Renal cortical epithelial cell (primary cell): ENCODE measurements at places on chromosomes 11 and 22.
A peak's percentile ranks its signal among the peaks of the same experiment; 100 is the strongest.

DNA sequence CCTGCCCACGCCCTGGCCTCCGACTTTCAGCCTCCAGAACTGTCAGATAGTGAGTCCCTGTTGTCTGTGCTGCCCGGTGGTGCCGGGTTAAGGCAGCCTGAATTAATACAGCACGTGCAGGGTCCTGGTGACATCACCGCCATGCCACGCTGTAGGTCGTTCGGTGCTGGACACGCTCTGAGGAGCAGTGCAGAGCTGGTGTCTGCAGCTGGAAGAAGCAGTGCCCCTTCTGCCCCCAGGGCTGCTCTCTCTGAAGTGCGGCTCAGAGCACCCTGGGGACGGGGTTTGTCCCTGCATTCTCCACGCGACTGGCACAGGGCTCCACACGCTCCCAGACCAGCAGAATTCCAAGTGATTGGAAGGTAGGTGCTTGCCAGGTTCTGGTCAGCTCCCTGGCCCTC, 831.5 kb downstream of the TBC1D22A start:
- no peak for DNase-seq

DNA sequence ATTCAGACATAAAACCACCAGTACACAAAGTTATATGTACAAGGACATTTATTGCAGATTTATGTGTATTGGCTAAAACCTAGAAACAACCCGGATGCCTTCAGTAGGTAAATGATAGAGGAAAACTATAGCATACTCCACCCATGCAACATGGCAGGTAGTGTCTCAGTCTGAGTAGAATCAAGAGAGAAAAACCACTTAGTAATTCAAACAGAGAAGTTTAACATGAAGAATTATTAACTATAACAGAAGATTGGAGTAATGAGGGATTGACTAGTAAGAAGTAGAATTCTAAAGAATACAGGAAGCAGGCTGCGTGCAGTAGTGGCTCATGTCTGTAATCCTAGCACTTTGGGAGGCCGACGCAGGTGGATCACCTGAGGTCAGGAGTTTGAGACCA, 16.2 kb upstream of the SPTY2D1 start:
- no peak for DNase-seq

GRCh38 chr11:17544181-17544622, at the start of gene USH1C:
Gene USH1C (minus strand): TSS chr11:17544416. CDS start chr11:17544307, 109 bp downstream.
- DNase-seq = no peak

DNA sequence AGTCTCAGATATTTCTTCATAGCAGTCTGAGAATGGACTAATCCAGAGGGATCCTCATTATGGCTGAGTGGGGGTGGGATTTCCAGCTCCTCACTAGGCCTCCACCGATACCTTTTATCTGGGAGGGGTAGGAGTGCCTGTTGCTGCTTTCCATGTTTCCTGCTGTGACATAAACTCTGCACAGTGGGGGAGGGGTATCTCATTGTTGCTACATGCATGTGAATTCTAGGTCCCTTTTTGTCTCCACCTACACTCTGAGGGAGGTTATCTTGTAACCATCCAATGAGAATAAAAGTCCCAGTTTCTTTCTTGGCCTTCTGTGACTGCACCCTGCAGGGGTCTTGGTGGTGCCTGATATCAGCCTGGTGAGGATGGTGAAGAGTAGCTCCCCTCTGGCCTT, 60.5 kb downstream of the ADAMTS15 start:
- DNase-seq = no peak

DNA sequence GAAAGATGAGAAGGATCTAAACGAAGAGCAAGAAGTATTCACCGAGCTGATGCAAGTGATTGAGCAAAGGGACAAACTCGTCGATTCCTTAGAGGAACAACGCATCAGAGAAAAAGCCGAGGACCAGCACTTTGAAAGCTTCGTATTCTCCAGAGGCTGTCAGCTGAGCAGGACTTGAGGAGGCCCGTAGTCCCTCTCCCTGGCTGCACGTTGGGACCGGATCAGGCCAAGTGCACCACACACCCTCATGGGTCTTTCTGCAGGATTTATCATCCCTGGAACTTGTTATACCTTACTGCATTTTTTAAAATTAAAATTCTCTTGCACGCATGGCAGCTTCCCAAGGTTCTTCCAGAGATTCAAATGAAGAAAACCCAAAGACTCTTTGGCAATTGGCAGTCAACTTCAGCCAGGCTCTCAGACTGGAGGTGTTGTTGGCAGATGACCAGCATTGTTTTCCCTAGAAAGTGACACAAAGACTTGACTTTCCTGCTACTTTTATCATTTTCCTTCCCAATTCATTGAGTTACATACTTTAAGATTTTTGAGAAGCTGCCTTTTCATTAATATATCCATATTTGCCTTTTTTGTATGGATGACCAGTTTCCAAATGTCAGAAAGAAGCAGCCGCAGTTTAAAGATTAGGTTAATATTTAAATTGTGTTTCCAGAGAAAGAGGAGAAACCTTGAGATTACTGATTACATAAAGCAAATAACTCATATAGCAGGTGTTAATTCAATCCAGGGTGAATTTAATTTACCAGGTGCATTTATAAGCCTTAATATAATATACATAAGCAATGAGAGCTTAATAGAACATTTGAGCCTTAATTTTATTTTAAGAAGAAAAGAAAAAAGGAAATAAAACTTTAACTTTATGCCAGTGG, 18.8 kb upstream of the PARVA start:
- no peak for DNase-seq

GRCh38 chr22:30246814-30247376, 336 bp upstream of the LIF start:
- DNase-seq = no peak

DNA sequence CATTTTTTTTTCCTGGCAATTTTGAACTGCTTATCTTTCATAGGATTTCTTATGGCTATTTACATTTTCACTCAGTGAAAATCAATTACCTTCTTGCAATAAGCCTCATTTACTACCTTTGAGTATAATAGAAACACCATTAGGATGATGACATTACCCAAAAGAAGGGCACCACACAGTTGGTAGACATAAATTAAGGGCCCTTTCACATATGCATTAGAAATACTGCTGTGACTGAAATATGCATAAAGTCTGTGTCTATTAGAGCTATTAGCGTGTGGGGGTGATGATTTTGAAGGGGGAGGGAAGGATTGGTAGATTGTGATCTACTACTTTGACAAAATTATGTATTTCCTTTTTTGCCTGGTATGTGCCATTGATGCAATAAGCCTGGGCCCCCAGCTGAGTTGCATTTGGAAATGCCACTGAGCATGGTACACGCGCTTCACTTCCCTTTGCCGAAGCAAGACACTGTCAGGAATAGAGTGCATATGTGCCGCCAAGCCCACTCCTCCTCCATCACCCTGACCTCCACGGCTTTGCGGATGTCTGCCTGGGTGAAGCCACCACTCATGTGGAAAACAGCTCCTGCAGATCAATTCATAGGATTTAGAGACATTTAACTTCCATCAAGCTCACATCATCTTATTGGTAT, 339.3 kb downstream of the DCDC1 start:
- DNase-seq = no peak

DNA sequence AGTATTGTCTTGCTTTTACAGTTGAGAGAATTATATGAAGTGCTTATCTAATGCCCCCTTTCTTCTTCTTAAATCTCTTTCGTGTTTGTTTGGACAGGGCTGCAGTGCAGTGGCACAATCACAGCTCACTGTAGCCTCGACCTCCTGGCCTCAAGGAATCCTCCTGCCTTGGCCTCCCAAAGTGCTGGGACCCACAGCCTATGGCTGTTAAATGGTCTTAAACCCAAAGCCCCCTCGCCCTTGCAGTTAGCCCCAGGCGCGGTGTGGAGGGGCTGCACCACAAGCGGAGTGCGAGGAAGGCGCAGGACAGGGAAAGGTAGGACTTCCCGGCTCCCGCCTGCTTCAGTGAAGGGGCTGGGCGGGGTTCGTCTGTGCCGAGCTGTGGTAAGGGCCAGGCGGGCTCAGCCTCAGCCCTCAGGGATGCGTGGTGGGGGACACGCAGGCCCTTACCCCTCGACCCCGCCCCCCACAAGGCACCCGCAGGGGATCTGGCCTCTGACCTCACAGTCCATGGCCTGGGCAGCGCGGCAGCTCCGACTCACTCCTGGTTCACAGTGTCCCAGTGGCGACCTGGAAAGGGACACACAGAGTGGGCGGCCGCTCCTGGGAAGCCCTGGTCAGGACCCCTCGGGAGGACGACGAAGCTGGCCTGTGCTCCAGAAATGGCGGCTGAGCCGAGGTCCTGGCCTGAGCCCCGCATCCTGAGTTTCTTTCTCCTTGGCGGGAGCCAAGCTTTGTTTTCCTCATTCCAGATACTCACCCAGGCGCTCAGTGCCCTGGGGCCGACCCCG, 24.5 kb downstream of the BID start:
- no peak for DNase-seq

DNA sequence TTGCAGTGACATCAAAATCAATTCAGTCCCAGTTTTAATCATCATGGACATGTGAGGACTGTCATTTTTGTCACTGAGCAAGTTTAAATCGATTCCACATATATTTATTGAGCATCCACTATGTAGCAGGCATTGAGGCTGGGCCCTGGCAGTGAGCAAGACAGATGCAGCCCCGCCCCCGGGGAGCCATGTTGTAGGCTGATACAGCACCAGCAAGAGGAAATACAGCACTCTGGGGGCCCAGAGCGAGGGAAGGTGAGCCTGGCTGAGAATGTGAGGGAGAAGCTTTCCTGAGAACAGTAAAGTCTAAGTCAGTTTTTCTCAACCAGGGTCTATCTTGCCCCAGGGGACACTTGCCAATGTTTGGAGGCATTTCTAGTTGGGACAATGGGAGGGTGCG, 108.6 kb upstream of the ASPHD2 start:
- no peak for DNase-seq

GRCh38 chr11:74453373-74453975, 13.9 kb downstream of the KCNE3 start:
- peak; percentile 65 for DNase-seq

GRCh38 chr11:10650630-10651029, 42.9 kb downstream of the IRAG1 start:
- no peak for DNase-seq

DNA sequence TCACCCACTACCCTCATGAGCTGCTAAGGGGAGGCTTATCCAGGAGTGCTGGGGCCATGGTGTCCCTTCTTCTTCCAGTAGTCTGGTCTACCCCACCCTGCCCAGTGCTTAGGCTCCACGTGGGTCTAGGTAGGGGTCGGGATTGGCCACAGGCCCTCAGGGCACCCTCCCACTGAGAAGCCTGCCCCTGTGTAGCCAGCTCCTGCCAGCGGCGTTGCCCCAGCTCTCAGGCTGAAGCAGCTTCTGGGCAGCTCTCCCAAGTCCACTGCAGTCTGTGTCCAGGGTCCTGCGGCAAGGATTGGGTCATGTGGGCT, 24.0 kb upstream of the RIC3 start:
- no peak for DNase-seq

DNA sequence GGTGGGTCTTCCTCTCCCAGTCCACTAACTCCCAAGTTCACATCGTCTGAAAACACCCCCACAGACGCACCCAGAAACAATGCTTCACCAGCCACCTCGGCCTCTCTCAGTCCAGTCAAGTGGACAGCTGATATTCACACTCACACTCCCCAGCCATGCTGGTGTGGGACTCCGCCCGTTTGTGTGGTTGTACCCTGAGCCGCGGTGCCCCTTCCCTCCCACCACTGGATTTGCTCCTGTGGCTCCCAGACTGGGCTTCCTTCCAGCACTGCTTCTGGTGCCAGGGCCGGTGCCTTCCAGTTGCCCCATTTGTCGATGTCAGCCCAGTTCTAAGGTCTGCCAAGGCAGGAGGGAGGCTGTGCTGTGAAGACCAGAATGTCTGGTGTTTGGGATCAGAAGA, 37.9 kb upstream of the PLET1 start:
- DNase-seq = peak; percentile 42

- no peak for DNase-seq
Measured at GRCh38 chr11:17169876-17170275, 37.9 kb downstream of the PIK3C2A start.

GRCh38 chr22:40430991-40431390, 60.6 kb downstream of the SGSM3 start:
- DNase-seq = no peak

DNA sequence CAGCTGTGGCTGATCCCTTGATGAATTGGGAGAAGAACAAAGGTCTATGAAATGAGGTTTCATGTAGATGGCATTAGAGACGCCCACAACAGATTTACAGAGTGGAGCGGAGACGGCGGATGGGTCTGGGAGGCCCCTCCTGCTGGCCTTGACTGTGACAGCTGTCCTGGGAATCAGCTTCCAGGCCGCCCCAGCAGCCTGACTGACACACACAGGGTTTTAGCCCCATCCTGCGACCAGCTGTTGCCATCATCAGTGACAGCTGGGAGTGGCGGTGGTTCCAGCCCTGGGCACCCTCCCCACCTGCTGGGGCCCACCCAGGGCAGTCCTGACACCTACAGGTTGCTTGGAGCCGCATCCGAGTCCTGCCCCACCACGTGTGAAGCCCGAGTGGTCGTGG, 64.0 kb upstream of the PPP6R3 start:
- no peak for DNase-seq

- DNase-seq = peak; percentile 18
Measured at GRCh38 chr11:92941676-92942571, 27.5 kb upstream of the MTNR1B start.

GRCh38 chr11:42812361-42812760, 499.4 kb upstream of the API5 start:
- DNase-seq = no peak

- no peak for DNase-seq
Measured at GRCh38 chr11:72578051-72578450, 96.2 kb downstream of the PDE2A start.

- DNase-seq = peak; percentile 49
Measured at GRCh38 chr11:23727794-23728193, 769.1 kb upstream of the LUZP2 start.

GRCh38 chr11:45385844-45386243, 99.7 kb upstream of the SYT13 start:
- no peak for DNase-seq

DNA sequence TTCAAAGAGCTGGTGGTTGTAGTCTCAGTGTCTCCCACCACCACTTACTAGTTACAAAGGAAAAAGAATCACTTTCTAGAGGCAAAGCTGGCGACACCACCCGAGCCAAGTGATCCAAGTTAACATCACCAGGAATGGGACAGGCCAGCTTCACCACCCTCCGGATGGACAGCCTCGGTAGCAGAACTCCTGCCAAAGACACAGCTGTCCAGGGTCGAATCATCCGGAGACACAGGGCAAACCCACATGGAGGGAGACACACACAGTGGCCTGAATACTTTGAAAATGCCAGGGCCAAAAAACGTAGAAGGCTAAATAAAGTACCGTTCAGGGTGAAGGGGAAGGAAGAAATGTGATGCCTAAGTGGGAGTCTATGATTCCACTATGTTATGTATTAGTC, 33.1 kb downstream of the KCNQ1 start:
- DNase-seq = no peak

GRCh38 chr22:36397131-36398093, 9.6 kb upstream of the MYH9 start:
- peak; percentile 79 for DNase-seq

DNA sequence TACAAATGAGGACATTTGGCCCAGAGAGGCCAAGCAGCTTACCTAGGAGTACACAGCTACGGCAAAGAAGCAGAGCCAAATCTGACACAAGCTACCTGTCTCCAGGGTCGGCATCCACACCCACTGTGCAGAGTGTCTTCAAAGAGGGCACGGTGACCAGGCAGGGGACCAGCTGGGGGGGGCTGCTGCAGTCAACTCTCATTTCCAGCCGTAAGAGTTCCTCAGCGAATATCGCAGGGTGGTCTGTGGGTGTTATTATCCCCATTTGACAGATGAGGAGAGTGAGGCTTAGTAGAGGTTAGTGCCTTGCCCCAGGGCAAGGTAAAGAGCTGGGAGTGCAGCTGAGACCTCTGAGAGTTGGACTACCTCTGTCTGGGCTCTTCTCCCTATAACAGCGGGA, 7.1 kb upstream of the PPFIA1 start:
- DNase-seq = no peak

- no peak for DNase-seq
Measured at GRCh38 chr11:3020011-3020410, 27.9 kb upstream of the NAP1L4 start.

GRCh38 chr11:94873916-94874540, 99.3 kb downstream of the CWC15 start:
- DNase-seq = no peak
